ENCODE measurements at places on chromosomes 6 and 20.

GRCh38 chr20:62365814-62366369 is 1.2 kb downstream of the LAMA5 start:
- DNase-seq = no peak

GRCh38 chr6:43146709-43147688 is 24.1 kb upstream of the SRF start:
- no peak for DNase-seq

- no peak for DNase-seq
Observed at GRCh38 chr20:3454831-3455230, 16.0 kb upstream of the ATRN start.

GRCh38 chr20:34355427-34355826 is 7.6 kb upstream of the ITCH start:
- DNase-seq = no peak

Data from stimulated activated CD4-positive, alpha-beta T cell treated with anti-CD3 and anti-CD28 coated beads, TNF-alpha, amount 100 ng/mL, for 1 hour (primary cell).